ENCODE measurements at places on chromosomes 6 and 20. TPM values are rescaled to one million over a fixed set of nuclear protein-coding genes. Genes with fewer than 3 reads are reported as not detected.

- DNase-seq = peak; percentile 22
Observed at GRCh38 chr6:17980329-17980728, 7.1 kb downstream of the KIF13A start.

The RAB44 gene
- total RNA-seq = 0.19 TPM

- no peak for DNase-seq
Observed at GRCh38 chr6:4883298-4883697, 107.1 kb downstream of the CDYL start.

The PPP1R3G gene
- total RNA-seq = 0.24 TPM

DNA sequence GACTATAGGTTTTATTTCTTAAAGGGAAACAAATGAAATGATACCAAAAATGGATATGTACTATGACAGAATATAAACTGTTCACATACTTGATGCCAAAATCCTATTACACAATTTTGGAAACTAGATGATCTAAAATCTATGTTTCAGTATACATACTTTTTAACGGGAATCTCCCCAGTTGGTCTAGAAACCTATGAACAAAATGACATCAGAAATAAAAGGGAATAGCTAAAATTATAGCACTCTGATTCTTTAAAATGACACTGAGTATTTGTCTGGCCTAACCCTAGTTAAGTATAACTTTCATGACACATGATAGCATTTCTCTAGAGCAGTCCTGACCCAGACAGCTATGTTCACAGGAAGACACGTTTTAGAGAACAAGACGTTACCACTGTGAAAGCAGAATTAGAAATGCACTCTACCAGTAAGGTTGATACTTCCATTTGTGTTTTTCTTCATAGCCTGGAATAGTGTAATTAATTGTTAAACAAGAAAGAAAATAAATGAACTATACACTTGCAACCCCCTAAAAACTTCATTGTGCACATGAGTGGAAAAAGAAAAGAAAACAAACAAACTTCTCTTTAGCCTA lies 3.3 kb downstream of the OSER1 start:
- peak; percentile 27 for DNase-seq

The NNAT gene
- not detected for total RNA-seq

The BHLHE23 gene
- not detected for total RNA-seq

- no peak for DNase-seq
Observed at GRCh38 chr20:20561172-20561571, 151.3 kb downstream of the RALGAPA2 start.

GRCh38 chr6:114084327-114084890 lies 113.5 kb upstream of the HDAC2 start:
- DNase-seq = no peak

- DNase-seq = no peak
Observed at GRCh38 chr6:106637051-106637716, 7.8 kb downstream of the QRSL1 start.

Data from B cell (primary cell).